ENCODE measurements at places on chromosomes 13 and 19. TPM values are rescaled to one million over a fixed set of nuclear protein-coding genes. Genes with fewer than 3 reads are reported as not detected.

DNA sequence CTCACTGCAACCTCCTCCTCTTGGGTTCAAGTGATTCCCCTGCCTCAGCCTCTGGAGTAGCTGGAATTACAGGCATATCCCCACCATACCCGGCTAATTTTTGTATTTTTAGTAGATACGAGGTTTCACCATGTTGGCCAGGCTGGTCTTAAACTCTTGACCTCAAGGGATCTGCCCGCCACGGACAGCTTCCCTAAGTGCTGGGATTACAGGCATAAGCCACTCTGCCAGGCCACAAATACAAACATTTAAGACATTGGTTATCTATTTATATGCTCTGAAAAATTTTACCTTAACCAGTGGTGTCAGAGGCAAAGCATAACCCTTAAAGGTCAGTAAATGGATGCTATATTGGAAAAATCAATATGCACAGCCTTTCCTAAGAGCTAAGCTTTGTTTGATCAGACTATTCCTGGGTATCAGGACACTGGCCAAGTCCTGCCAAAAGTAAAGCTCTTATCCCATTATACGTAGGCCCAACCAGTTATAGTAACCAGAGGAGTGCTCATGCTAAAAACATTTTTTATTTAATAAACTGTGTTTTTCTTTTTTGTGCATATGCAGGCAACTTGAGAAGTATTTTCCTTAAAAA is 56.4 kb upstream of the STARD13 start:
- DNase-seq = no peak

- no peak for DNase-seq
Measured at GRCh38 chr13:41231786-41232185, 31.6 kb downstream of the MTRF1 start.

DNA sequence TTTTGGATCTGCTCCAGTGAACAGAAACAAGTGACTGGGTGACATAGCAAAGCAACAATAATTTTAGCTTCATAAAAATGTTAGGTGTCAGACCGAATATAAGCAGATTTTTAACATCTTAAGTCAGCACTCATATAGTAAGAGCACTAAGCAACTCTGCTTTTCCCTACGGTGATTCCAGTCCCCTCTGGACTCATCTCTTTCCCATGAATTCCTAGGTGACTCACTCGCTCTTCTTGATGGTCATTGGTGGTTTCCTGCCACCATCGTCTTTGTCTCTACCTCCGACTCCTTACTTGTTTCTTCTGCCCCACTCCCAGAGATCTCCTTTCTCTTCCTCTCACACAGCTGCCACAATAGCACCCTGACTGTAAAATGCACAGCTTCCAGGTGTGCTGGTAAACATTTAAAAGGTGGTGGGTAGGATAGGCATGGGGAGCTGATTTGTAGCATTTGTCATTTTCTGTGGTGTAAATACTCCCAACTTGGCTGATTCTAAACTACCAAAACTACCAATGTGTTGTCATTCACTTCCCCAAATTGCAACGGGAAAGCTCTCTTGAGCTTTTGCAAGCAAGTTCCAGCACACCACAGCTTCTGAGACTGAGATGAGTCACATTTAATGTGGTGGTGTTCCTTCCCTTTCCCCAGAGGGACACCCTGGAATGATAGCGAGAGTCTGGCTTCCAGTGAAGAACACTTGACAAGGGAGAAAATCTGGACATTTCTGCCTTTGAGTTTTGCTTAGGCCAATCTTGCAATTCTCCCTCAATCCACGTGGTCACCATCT is 42.8 kb upstream of the CLDN10 start:
- DNase-seq = no peak

Gene ANKLE1
- total RNA-seq = under 0.01 TPM

Gene PPP1R13L
- 11.1 TPM for total RNA-seq

Gene OR7E24
- total RNA-seq = not detected

Gene NCLN
- 26.2 TPM for total RNA-seq

Gene GNG14
- total RNA-seq = not detected

Gene FAM83E
- total RNA-seq = 0.69 TPM

Gene LRRC63
- total RNA-seq = not detected

Measured in esophagus muscularis mucosa (tissue), 4 donors.